Activated effector memory CD4-positive, alpha-beta T cell treated with Interleukin-2 at 50 U/mL for 16 hours (primary cell): ENCODE measurements at places on chromosomes 2 and 18.

DNA sequence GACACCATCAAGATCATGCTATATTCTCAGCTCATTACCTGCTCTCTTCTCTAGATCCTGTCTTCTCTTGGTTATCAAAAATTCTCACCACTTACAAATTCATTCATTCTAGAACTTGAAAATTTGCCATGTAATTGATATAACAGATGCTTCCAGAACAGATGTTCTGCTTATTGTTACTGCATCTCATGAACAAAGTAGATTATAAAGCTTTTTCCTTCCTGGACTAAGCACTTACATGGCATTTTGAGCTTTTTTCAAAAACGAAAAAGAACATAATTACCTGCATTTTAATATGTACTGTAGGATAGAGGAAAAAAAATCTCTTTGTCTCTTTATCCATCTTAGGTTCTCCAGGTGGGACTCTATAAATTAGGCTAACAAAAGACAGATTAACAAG is 79.6 kb upstream of the CREB1 start:
- no peak for DNase-seq

GRCh38 chr2:238854699-238855229 is 6.9 kb downstream of the TWIST2 start:
- DNase-seq = no peak

DNA sequence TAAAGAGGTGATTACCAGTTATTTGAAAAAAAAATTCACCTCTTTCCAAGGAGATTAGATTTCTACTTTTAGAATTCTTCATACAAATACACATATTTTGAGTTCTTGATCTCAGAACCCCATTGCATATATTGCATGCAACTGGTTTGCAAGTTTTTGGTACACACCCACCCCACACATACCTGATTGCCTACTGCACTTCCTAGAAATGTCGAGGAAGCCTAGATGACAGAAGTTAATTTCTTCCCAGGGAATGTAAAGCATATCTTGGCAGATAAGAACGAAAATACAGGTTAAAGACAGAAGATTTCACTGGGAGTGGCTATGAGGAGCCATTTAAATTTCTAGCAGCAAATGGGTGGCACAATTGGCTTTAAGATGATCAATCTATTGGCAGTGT is 67.1 kb upstream of the IL1R1 start:
- no peak for DNase-seq

DNA sequence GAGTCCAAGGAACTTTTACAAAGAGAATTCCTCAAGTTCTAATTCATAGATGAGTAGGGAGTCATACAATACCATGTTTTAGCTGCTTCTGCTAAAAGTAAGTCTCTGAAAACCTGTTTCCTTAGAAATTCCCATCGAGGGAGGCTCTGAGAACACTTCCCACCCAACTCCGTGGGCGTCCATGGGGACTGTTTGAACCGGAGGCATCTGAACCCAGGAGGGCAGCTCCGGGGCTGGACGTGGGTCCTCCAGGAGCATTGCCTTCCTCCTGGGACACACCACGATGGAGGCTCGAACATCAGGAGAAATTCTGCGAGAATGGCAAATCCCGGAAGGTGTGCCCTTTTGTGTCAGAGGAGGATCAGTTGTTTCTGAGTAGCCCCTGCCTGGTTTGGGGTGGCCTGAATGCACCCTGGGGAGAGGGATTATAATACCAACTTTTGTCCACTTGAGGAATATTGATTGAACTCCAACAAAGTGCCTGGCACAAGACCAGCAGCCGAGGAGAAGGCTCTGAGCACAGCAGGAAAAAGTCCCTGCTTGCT is 327.5 kb upstream of the SALL3 start:
- no peak for DNase-seq

GRCh38 chr18:47779381-47779780 is 151.1 kb downstream of the SMAD2 start:
- no peak for DNase-seq

DNA sequence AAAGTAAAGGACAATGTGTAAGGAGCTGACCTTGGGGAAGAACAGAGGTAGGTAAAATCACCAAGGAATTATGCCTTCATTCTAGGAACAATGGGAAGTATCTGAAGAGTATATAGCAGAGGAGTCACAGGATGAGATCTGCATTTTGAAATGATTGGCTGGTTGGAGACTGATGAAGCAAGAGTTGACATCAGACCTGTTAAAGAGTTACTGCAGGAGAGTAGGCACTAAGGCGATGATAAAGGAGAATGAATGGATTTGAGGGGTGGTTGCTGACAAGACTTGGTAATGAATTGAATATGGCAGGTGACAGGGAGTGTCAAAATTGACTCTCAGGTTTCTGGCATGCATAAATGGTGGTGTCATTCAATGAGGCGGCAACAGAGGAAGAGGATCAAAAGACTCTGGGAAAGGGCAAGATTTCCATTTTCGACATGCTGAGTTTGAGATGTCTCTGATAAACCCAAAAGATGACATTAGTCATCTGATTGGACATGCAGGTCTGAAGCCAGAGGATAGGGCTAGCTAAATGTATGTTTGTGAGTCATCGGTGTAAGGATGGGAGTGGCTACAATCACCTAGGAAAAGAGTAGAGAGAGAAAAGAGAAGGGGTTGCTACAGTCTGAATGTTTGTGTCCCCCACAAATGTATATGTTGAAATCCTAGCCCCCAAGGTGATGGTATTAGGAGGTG is 236.5 kb downstream of the DYM start:
- no peak for DNase-seq

- DNase-seq = no peak
Observed at GRCh38 chr18:34834897-34835296, 124.8 kb downstream of the DTNA start.

GRCh38 chr2:207926133-207926988 is 99.0 kb downstream of the PLEKHM3 start:
- no peak for DNase-seq

GRCh38 chr2:162011706-162012564 is 62.1 kb downstream of the DPP4 start:
- no peak for DNase-seq

- DNase-seq = no peak
Observed at GRCh38 chr2:88209521-88210131, 39.5 kb downstream of the THNSL2 start.

DNA sequence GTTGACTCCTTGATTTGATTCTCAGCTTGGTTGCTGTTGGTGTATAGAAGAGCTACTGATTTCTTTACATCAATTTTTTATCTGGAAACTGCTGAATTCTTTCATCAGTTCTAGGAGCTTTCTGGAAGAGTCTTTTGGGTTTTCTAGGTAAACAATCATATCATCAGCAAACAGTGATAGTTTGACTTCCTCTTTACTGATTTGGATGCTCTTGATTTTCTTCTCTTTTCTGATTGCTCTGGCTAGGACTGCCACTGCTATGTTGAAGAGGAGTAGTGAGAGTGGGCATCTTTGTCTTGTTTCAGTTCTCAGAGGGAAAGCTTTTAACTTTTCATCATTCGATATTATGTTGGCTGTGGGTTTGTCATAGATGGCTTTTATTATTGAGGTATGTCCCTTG is 140.5 kb downstream of the ZNF236 start:
- no peak for DNase-seq

- DNase-seq = no peak
Observed at GRCh38 chr2:57376985-57377384, 669.6 kb upstream of the VRK2 start.

DNA sequence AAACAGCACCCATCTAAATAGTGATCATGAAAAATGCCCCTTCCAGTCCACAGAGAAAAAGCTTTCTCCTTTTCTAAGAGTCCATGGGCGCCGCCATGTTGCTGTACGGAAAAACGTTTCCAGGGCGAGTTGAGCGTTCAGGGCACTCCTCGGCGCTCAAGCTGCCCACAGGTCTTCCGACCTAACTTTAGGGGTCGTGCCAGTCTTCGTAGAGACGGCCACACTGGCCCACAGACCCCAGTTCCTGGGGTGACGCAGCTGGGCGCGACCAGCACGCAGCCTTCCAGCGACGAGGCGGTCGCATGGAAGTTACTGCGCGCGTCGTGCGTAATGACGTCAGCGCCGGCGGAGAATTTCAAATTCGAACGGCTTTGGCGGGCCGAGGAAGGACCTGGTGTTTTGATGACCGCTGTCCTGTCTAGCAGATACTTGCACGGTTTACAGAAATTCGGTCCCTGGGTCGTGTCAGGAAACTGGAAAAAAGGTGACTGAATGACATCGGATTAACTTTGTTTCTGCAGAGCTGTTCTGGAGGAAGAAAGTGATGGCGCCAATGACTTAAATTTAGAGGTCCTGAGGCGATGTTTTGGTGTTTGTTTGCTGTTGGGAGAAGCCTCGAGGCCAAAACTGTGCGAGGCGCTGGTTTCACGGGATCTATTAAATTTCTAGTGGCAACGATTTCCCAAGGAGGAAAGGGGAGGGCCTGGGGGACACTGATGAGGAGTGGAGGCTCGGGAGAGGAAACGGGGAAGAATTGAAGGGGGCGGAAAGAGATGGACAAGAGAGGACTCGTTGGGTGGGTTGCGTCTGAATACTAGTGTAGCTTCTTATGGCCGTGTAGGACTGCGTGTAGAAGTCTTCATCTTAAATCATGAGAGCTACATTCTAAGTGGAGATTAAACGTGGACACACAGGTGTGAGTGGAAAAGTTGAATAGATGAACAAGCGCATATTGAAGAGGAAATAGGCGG is at the start of the genes METTL4 and NDC80:
Gene METTL4, minus strand, starts transcription at position 306 of the 971 bp plus-strand sequence. CDS start 4,289 bp downstream, outside the sequence.
Gene NDC80, plus strand, starts transcription at position 358 of the 971 bp plus-strand sequence. CDS start 1,429 bp downstream, outside the sequence.
- peak; percentile 76 for DNase-seq

GRCh38 chr2:190713471-190713870 is 64.6 kb downstream of the NAB1 start:
- DNase-seq = no peak

- no peak for DNase-seq
Observed at GRCh38 chr2:105814291-105814940, 69.7 kb downstream of the NCK2 start.

DNA sequence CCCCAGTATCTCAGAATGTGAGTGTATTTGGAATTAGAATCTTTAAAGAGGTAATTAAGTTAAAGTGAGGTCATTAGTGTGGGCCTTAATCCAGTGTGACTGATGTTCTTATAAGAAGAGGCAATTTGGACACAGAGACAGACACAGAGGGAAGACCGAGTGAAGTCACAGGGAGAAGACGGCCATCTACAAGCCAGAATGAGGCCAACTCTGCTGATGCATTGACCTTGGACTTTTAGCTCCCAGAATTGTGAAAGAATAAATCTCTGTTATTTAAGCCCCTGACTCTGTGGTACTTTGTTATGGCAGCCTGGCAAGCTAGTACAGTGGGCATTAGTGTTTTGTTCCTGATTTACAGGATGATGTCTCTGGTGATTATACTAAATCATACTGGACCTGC is 64.6 kb downstream of the LTBP1 start:
- DNase-seq = no peak

DNA sequence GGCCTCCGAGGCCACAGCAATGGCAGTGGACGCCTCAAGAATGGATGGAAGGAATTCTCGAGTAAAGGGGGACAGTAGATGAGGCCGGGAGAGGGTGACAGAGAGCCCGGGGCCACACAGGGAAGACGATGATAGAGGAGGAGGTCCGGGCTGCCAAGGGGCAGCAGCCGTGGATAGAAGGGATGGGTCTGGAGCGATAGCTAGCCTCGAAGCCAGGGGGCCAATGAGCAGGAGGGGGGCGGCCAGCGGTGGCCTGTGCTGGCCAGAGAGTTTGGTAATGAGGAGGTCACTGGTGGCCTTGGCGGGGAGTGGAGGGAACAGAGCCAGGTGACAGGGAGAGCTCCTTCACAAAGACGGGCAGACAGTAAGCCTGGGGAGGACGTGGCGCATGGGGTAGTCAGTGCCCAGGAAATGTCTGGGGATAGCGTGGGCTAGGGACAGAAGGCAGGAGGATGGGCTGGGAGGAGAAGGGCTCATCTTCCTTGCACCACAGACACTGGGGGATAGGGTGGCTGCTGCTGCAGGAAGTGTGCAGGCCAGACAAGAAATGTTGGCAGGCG is 87.8 kb upstream of the ASB18 start:
- no peak for DNase-seq
